Epithelial cell of prostate (primary cell): ENCODE measurements at places on chromosomes 2 and 18.

- no peak for DNase-seq
Observed at GRCh38 chr2:88452565-88452905, at the start of gene FOXI3. FOXI3 (minus strand) TSS chr2:88452693; CDS start chr2:88452535, 158 bp downstream.

- no peak for DNase-seq
Observed at GRCh38 chr2:233083782-233084181, 23.6 kb downstream of the INPP5D start.

- DNase-seq, result no peak
Observed at GRCh38 chr2:194883711-194884110, 773.3 kb upstream of the SLC39A10 start.

DNA sequence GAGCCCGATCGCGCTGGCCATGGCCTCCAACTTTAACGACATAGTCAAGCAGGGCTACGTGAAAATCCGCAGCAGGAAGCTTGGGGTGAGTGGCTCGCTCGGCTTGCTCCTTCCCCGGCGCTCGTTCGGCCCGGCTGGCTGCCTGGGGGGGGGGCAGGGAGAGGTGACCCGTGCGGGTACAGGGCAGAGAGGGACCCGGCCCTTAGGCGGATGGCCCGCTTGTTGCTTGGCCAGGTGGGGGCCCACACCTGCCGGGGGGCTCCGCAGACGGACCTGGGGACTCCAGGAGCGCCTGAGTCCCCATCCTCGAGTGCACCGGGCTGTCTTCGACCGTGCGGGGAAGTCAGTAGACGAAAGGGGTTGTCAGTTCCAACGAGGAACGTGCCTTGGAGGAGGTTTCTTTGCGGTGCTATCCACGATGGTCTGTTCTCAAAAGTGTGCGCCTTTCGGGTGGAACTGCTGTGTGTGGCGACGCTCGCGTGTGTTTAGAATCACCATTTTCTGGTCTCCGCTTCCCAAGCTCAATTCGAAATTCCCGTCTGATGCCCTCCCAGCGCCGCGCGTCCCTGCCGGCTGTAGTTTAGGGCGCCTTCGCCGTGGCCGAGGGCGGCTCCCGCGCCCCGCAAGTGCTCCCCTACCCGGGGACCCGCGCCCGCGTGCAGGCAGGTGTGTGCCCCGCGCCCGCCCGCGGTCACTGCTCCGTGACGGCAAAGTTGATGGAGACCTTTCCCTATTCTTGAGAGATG, 711 bp downstream of the DOK6 start:
- DNase-seq, result no peak

DNA sequence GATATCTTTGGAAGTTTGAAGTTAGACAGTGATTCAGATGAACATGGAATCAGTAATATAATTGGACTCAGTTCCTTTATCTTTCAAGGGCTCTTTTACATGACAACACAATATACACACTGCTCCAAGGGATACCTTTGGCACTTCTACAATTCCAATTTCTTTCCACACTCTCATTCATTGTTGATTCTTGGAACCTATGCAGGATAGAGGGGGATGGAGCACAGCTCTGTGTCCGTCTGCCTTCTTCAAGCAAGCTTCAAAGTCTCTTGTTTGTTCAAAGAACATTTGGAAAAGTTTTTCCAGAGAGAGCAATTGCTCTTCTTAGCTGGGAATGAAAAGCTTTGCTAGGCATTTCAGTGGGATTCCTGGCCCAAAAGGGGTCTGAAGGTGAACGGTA, 276.2 kb upstream of the ZEB2 start:
- DNase-seq, result no peak

- DNase-seq, result no peak
Observed at GRCh38 chr18:45324495-45325113, 290.7 kb upstream of the SLC14A2 start.

DNA sequence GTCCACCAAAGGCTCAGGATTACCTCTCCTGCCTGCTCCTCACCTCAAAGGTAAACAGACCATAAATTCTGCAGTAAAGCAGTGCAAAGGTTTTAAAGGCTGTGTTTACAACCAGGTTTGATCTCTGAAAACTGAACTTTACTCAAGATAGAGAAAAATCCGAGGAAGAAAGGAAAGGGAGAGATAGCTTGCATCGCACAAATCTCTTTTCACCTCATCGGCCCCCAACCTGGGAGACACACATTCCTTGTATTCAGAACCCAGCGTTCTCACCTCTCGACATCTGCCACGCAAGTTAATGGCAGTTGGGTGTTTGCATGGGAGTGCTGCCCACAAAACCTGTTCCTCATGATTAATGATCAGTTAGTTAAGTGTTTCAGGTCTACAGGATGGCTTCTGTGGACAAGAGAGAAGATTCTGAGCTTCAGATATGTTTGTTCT, 72.6 kb downstream of the GATA6 start:
- no peak for DNase-seq

DNA sequence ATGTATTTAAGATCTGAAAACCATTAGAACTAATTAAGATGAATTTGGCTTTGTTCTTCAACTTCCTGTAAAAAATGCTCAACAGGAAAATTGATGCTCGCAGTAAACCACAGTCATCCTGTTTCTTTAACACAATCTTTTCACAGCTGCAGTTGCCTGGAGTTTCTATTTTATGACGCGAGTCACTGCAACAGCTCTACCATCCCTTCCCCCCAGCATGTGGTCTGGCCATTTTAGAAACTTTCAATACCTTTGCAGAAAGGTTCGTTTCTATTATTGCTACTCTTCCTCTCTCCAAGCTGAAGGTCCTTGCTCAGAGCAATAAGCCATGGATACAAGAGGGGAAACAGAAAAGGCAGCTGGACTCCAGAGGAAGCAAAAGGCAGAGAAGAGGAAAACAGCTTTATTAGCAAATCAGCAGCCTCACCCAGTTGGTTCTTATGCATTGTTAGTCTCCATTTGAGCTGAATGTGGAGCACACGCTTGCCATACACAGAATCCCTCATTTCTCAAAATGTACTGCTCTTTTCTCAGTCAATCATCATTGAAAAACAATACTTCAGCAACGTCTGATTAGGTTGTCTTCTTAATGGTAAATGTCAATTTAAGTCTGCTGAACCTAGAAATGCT, 3.9 kb downstream of the WIPF1 start:
- DNase-seq, result no peak

- no peak for DNase-seq
Observed at GRCh38 chr18:59551902-59552635, 145.2 kb downstream of the CCBE1 start.

- DNase-seq, result no peak
Observed at GRCh38 chr2:173002751-173003541, 72.7 kb upstream of the MAP3K20 start.

GRCh38 chr18:77785415-77785975, 535.8 kb downstream of the GALR1 start:
- no peak for DNase-seq

DNA sequence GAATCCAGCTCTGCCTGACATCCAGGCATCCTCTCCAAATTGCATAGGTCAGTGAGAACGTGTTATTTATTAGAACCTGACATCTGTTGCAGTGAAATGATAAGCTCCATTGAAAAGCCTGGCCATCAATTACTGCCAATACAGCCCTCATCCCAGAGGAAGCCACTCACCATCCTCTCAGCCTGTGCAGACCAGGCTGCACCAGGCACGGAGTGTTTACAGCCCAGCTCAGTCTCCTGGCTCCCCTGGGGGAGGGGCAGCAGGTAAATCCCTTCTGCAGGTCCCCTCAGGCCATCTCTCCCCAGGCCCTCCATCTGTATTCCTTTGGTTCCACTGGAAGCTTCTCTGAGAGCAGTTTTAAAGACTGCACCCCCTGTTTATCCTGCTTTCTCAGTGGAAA, 82.6 kb upstream of the FOSL2 start:
- DNase-seq, result no peak

GRCh38 chr2:127401757-127402695, 14.3 kb upstream of the MAP3K2 start:
- DNase-seq, result no peak

GRCh38 chr2:138486363-138487198, 15.0 kb upstream of the SPOPL start:
- DNase-seq, result no peak

- DNase-seq, result no peak
Observed at GRCh38 chr2:103739921-103740320, 978.1 kb downstream of the TMEM182 start.

- no peak for DNase-seq
Observed at GRCh38 chr2:241803387-241804325, 5.3 kb upstream of the NEU4 start.

DNA sequence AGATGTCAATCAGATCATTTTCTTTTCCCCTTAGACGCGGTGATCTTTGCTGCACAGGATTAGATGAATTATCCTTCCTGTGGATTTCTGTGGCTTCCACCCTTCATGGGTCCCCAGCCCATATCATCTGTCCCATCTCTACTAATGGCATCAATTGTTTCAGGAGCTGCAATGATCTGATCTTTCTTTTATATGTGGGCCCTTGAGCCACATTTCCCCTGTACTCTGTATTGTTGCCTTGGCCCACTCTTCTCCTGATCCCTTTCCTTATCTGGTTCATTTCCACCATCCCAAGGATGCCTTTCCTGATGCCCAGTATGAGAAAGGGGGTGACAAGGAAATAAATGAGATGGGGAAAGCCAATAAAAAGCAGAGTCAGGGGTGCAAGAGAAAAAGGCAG, 24.7 kb downstream of the SP140 start:
- DNase-seq, result no peak

- no peak for DNase-seq
Observed at GRCh38 chr2:28359222-28360057, 33.2 kb upstream of the FOSL2 start.

DNA sequence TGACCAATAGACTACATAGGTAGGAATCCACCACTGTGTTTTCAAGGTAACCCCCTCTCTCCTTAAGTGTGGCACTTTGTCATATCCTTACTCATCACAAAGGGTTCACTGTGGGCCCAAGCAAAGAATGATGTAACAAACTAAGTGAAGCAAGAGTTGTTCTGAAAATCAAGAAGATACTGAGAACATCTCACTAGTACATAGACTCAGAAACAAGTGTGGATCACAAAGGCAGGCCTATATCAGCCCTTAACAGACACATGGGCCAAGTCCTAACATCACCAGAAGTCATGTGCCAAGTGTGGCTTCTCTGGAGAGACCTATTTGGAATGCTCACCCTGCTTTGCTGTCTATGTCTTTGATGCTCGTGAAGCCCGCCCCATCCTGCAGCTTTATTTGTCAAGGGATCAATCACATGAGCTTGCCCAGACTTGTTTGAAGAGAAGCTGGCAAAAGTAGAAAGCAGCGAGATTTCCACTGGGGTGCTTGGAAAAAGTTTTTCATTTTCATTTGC, 131.2 kb upstream of the TTC39C start:
- DNase-seq, result peak; percentile 53

DNA sequence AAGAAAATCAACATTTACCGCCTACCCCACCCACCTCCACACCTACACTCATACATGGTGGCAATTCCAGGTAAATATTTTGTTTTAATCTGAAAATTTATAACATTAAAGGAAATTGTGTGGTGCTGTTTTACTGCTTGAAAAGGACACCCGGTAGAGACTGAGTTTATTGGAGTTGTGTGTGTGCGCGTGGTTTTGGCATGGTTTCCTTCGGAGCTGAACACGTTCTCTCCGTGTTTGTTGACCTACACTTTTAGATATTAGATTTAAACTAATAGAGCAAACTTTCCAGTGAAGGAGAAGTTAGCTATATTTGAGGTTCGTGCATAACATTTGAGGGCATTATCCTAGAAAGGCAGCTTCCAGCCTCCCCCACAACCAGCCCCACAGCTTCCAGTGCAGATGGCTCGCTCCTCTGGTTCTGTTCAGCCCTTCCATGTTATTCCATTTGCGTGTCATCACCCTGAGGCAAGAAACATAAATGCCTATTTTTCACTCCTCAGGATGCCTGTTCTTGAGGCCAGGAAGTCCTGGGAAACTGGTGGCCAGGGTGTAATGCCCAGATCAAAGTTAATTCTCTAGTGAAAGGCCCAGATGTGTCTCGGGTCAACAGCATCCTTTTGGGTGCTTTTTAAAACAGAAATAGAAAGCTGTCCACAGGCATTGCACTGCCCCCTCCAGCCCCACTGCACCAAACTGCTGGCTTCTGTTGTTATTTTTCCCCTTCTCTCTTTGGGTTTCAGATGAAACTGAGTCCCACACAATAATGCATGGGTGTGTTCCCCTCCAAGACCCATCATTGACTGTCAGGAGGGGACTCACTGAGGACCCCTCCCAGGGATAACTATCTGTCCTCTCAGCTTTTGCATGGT, 190.2 kb downstream of the SETBP1 start:
- DNase-seq, result no peak

GRCh38 chr2:241334813-241335212, 19.1 kb downstream of the SEPTIN2 start:
- no peak for DNase-seq

DNA sequence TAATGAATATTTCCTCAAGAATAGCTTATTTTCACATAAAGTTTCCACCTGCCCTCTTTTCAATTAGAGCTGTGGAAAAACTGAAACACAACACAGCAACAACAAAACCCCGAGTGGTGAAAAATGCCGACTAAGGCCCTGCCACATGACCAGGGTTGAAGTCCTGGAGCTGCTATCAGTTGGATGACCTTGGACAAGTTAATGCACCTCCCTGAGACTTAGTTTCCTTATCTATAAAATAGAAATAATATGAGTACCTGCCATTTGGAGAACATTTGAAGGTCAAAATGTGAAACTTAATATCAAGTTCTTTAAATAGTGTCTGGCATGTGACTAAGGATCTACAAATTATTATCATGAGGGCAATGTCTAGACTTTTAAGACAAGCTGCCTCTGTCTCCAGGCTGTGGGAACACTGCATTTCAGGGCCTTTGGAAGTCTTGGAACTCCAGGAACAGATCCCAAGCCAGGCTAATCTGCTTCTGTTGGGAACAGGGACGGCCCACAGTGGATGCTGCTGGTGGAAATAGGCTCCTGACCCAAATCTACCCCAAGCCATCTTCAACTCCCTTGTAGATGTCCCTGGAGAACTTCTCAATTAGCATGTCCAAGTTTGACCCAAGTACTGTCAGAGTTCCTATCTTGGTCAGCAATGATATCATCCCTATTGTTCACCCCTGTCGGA, 42.0 kb upstream of the TRIB2 start:
- no peak for DNase-seq

- DNase-seq, result no peak
Observed at GRCh38 chr2:9474361-9475057, at the start of gene IAH1. IAH1 (plus strand) TSS chr2:9474551; CDS start chr2:9474567, 16 bp downstream.

DNA sequence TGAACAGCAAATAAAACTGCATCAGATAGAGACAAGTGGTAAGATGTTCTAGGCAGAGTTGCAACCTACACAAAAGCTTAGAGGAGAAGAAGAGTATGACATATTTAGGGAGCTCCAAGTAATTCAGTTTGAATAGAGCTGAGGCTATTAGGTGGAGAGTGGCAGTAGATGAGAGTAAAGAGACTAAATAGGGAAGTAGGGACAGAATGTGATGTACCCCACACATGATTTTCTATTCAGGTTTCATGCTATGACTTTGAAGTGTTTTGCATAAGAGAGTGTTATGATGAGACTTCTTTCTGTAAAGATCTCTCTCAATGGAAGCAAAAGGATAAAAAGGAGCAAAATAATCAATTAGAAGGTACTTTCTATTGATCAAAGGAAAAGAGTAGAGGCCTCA, 206.8 kb upstream of the ERBB4 start:
- no peak for DNase-seq
